ENCODE measurements at places on chromosomes 16 and 17.

GRCh38 chr16:89620406-89620841, 7.0 kb downstream of the DPEP1 start:
- no peak for DNase-seq

DNA sequence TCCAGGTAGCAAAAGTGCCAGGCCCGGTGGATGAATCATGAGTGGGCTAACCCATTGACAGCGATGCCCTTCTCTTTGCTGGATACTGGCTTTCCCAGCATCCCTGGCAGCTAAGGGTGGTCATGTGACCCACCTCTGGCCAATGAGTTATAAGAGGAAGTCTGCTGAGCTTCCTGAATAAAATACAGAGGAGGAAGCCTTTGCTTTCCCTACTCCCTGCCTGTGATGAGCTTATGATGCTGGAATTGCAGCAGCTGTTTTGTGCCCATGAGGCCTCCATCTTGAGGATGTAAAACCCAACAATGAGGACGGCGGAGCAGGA, 15.0 kb upstream of the ATP2A3 start:
- no peak for DNase-seq

DNA sequence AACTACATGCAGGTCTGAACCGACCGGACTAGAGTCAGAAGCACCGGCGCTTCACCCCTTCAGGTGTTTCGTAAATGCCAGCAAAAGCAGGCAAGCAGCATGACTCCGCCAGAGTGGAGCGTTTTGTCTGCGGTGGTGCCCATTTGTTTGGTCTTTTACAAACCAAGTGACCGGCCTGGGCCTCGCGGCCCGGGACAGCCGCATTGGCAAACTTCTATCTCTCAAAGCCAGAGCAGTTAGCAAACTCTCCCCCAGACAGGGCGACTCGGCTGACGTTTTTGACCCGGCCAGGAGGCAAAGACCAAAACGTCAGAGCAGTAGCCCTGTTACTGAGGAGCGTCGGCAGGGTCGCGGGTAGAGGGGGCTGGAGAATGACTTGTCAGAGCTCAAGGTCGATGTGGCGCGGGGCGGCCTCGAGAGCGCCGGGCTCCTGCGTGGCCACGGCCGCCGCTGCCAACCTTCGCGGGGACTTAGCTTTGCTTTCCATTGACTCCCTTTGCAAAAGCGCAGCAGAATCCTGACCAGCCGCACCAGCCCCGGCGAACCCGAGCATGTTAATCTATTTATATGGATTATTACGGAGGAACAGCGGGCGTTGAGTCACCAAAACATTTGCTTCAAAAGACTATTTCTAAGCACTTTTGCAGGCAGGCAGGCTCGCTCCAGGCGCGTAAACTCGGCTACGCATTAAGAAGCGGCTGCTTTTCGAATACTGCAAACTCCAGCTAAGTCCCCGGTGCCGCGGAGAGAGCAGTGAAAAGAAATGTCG, 763 bp upstream of the SOX9 start:
- DNase-seq = no peak

DNA sequence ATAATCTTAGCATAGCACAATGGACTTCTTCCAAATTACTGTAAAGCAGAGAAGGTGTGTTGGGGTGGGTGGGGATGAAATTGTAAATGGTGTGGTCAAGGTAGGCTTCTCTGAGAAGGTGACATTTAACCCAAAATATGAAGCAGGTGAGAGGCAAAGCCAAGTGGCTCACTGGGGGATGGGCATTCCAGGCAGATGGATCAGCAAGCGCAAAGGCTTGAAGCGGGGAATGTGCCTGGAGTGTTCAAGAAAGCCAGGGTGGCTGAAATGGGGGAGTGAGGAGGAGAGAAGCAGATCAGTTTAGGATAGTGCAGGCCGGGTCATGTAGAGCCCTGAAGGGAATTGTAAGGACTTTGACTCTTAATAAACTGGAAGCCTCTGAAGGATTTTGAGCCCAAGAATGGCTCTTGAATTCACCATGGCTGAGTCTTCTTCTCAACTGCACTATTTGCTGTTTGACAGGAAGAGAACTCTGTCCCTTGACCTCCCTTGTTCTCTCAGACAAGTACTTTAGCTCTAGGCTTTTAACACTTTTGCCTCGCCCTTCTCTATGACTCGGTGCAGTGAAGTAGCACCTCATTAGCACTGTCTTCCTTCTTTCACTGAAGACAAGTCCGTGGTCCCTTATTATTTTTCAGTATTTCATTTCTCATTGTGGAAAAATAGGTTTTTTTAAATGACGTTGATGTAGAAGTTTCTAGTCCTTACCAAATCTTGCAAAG, 14.7 kb downstream of the CACNG3 start:
- DNase-seq = no peak

DNA sequence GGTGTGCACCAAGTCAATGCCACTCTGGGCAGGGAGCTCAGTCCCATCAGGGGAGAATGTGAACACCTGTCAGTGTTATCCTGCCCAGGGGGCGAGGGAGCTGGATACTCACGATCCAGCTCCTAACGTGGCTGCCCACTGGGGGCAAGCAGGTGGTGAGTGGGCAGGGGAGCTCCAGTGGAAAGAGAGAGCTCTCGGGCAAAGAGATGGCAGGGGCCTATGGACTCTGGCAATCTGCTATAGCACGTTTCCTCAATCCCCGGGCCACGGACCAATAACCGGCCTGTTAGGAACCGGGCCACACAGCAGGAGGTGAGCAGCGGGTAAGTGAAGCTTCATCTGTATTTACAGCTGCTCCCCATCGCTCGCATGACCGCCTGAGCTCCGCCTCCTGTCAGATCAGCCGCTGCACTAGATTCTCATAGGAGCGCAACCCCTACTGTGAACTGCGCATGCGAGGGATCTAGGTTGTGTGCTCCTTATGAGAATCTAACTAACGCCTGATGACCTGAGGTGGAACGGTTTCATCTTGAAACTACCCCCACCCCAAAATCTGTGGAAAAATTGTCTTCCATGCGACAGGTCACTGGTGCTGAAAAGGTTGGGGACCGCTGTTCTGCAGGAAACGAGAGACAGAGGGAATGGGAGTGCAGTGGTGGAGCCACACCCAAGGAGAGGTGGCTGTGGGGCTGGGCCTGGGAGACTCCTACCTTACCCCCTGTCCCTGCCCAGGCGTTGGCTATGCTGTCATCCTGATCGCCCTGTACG, 15.6 kb downstream of the SLC6A2 start:
- no peak for DNase-seq

- DNase-seq = no peak
These were observed 27.1 kb downstream of the PPL start for GRCh38 chr16:4909825-4910224.
